ENCODE measurements at places on chromosomes 5 and 9.

DNA sequence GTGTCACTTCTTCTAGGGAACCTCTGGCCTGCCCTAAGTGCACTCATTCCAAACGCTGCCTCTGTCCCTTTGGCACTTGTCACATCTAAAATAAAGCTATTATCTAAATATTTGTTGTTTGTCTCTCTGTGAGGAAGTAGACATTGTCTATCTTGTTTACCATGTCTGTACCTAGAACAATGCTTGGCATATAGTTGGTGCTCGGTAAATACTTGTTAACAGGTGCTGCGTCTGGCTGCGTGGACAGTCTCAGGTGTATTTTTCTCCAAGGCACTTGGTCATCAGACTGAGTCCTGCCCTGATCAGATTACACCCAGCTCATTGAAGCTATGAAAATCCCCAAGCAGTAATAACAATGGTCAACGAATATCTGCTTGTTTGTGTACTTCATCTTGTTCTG is 174.9 kb upstream of the SMIM23 start:
- H3K36me3 ChIP-seq, result no peaks in the 10 kb centered on the region
- no peak overlapping the region for H3K27ac ChIP-seq
- DNase-seq, result no peak
- peaks cover 20% of the 10 kb centered on the region for H3K27me3 ChIP-seq

DNA sequence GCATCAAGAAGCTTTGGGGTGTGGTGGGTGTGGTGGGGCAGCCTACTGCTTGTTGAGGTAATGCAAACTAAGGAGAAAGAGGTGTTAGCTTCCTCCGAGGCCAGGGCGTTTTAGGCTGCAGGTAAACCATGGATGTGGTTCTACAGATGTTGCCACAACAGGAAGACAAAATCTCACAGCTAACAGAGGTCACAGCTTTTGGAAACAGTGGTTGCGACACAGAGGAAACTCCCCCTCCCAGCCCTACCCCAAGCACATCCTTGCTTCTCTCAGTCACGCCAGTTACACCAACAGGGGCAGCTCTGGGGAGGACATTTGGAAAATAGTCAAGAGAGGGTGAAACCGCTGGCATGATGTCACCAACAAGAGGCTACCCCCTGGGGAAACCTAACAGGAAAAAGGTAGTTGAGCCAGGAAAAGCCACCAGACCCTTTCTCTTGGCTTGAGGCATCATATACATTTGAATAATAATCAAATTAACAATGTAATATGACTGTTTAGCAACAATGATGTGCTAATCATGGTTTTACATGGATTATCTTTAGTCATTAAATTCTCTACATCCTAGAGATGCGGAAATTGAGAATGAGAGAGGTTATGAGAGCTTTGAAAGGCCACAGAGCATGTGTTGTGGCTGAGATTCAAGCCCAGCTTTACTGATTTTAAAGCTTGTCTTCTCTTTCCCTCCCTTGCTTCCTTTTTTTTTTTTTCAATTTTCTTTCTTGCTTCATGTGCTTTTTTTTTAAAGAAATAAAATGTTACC is 82.2 kb upstream of the IL12B start:
- H3K4me1 ChIP-seq, result peaks cover 65% of the 10 kb centered on the region
- H3K27me3 ChIP-seq, result peaks cover 23% of the 10 kb centered on the region
- H3K36me3 ChIP-seq, result peaks cover 43% of the 10 kb centered on the region
- H3K27ac ChIP-seq, result peak overlapping the region; percentile 95

- no peaks in the 10 kb centered on the region for H3K27me3 ChIP-seq
- no peak for DNase-seq
- H3K4me1 ChIP-seq, result no peaks in the 10 kb centered on the region
- H3K27ac ChIP-seq, result no peak overlapping the region
- no peak overlapping the region for H3K4me3 ChIP-seq
These were observed 63.0 kb downstream of the EXOSC2 start for GRCh38 chr9:130756455-130757152.

DNA sequence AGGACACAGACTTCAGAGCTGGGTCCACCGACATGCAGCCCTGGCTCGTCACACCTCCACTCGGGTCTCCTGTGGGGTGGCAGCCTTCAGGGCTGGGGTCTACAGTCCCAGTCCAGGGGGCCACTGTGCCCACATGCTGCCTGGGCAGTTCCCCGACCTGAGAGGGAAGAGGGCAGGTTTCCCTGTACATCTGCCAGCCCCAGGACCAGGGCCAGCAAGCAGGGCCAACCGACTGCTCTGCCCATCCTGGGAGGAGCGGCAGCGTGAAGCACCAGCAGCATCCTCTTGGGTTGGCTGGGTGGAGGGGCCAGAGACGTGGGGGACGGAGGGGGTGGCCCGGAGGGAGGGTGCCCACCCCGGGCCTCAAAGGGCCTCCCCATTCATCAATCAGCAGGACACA is 120.6 kb upstream of the SARDH start:
- no peak overlapping the region for H3K27ac ChIP-seq
- no peak overlapping the region for H3K4me3 ChIP-seq
- DNase-seq, result no peak
- peaks cover 5% of the 10 kb centered on the region for H3K27me3 ChIP-seq
- no peaks in the 10 kb centered on the region for H3K36me3 ChIP-seq

GRCh38 chr5:64003966-64004365 is 41.7 kb upstream of the HTR1A start:
- no peak overlapping the region for H3K4me3 ChIP-seq
- no peak overlapping the region for H3K27ac ChIP-seq
- H3K27me3 ChIP-seq, result no peaks in the 10 kb centered on the region
- no peak for DNase-seq
- H3K4me1 ChIP-seq, result no peaks in the 10 kb centered on the region

GRCh38 chr9:38347946-38348345 is 44.6 kb upstream of the ALDH1B1 start:
- DNase-seq, result no peak
- no peak overlapping the region for H3K4me3 ChIP-seq
- no peaks in the 10 kb centered on the region for H3K4me1 ChIP-seq

DNA sequence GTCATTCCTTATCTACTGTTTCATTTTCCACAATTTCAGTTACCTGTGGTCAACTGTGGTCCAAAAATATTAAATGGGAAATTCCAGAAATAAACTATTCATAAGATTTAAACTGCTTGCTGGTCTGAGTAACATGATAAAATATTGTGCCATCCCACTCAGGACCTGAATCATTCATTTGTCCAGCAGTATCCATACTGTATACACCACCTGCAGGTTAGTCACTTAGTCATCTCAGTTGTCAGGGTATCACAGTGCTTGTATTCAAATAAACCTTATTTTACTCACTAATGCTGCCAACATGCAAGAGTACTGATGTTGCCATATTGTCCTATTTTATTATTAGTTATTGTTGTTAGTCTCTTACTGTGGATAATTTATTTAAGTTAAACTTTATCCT is 139.7 kb downstream of the FBXO4 start:
- H3K4me1 ChIP-seq, result no peaks in the 10 kb centered on the region
- H3K27me3 ChIP-seq, result no peaks in the 10 kb centered on the region
- no peak for DNase-seq

DNA sequence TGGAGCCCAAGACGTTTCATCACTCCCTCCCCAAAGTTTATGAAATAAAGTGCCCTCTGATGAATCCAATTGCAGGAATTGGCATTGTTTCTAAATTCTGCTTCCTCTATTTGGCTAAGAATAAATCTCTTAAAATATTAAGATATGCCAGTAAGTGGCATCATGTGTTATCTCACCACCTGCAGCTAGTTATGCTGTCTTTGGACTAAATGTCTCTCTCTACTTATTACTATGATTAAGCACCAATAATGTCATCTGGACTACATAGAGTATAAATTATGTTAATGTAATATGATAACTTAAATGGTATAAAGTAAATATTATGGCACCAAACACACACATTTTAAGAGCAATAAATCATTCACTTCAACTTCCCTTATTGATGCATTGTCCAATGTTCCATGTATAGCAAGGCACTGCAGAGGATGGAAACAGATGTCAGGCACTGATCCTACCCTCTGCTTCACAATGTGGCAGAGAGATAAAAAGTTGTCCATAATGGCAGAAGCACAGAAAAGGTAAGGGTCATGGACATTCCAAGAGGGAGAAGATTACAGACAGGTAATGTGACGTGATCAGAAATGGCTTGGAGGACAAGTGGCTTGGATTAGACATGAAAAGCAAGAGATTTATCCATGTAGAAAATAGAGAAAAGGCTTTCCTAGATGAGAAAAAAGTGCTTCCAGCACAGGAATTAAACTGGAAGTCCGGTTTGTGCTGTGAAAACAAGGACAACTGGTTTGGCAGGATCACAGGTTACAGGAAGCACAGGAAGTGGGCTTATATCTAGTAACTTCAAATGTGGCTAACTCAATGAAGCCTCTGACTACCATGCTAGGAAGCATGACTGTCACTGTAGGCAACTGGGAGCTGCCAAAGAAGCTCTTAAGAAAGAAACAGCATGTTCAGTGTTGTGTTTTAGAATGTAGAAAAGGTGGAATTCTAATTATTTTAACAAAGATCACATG is 26.7 kb downstream of the MARCHF11 start:
- no peaks in the 10 kb centered on the region for H3K4me1 ChIP-seq
- H3K36me3 ChIP-seq, result no peaks in the 10 kb centered on the region
- H3K27me3 ChIP-seq, result no peaks in the 10 kb centered on the region
- H3K27ac ChIP-seq, result no peak overlapping the region

- no peak overlapping the region for H3K27ac ChIP-seq
- H3K4me1 ChIP-seq, result peaks cover 3% of the 10 kb centered on the region
- no peaks in the 10 kb centered on the region for H3K36me3 ChIP-seq
- DNase-seq, result no peak
These were observed 60.1 kb upstream of the GNA14 start for GRCh38 chr9:77708064-77708815.

DNA sequence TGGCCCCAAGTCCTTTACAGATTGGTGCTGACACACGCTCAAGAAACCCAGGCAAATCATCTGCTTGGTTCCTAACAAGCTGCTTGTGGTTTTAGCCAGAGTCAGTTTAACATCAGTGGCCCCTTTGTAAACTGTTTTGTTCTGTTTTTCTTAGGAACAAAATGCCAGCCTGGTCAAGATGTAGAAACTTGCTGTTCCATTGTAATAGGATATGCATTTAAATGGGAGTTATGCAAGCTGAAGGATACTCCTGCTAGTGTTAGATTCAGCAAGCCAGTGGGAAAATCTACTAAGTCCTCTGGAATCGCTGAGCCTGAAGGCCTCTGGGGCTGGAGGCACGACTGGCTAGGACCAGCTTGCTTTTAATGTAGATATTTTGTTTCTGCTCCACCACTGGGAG is 391.1 kb downstream of the TLE4 start:
- no peak for DNase-seq
- H3K4me3 ChIP-seq, result no peak overlapping the region
- no peaks in the 10 kb centered on the region for H3K36me3 ChIP-seq

DNA sequence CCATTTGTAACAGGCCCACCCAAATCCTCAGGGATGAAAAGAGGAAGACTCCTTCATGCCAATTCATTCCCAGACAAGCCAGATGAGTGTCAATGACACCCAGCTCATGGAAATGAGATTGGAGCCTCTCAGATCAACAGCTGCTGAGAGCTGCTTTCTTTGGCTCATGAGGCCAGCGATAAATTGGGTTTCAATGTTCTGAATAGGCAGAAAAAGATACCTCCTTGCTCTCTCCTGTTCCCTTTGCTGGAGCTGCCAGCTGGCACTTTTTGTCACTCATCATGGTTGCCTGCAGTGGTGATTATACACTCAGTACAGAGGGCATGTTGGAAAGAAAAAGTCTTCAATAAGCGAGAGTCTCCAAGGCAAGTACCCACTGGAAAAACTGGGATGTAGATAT is 47.1 kb downstream of the SH3RF2 start:
- no peaks in the 10 kb centered on the region for H3K4me1 ChIP-seq
- no peak for DNase-seq

- no peaks in the 10 kb centered on the region for H3K27me3 ChIP-seq
- H3K4me1 ChIP-seq, result peaks cover 14% of the 10 kb centered on the region
- peaks cover 78% of the 10 kb centered on the region for H3K36me3 ChIP-seq
- H3K27ac ChIP-seq, result no peak overlapping the region
- DNase-seq, result no peak
These were observed 71.8 kb upstream of the NIPAL4 start for GRCh38 chr5:157388111-157388710.

- no peak overlapping the region for H3K27ac ChIP-seq
- H3K4me1 ChIP-seq, result no peaks in the 10 kb centered on the region
- no peak overlapping the region for H3K4me3 ChIP-seq
These were observed 246.6 kb downstream of the SLCO4C1 start for GRCh38 chr5:102049517-102049916.

- no peak for DNase-seq
- no peaks in the 10 kb centered on the region for H3K4me1 ChIP-seq
- no peaks in the 10 kb centered on the region for H3K36me3 ChIP-seq
These were observed 346.1 kb downstream of the DIRAS2 start for GRCh38 chr9:90296539-90296938.

DNA sequence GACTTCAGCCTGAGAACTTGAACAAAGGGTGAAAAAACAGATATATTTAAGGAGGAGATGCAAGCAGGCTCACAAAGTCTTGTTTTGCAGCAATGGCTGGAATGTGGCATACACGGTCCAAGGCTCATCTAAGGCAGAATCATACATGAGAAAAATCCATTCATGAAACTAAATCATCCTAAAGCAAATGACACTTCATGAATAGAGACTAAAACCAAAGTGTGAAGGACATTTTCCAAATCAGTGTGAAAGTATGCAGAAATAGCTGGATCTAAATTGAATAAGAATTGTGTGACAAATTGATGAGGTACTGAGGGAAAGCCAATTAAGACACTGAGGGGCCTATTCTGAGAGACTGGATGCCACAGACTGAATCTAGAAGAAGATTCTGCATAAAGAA is 27.3 kb downstream of the ZNF366 start:
- H3K4me3 ChIP-seq, result no peak overlapping the region
- DNase-seq, result no peak
- no peaks in the 10 kb centered on the region for H3K4me1 ChIP-seq
- H3K36me3 ChIP-seq, result no peaks in the 10 kb centered on the region

GRCh38 chr5:174970502-174970901 is 246.1 kb downstream of the MSX2 start:
- H3K4me1 ChIP-seq, result no peaks in the 10 kb centered on the region
- peaks cover 3% of the 10 kb centered on the region for H3K27me3 ChIP-seq
- H3K4me3 ChIP-seq, result no peak overlapping the region
- no peak for DNase-seq
- H3K36me3 ChIP-seq, result no peaks in the 10 kb centered on the region

GRCh38 chr9:4489562-4489918 is 728 bp upstream of the SLC1A1 start:
- peaks cover 55% of the 10 kb centered on the region for H3K27me3 ChIP-seq
- no peaks in the 10 kb centered on the region for H3K36me3 ChIP-seq
- H3K4me3 ChIP-seq, result peak overlapping the region; percentile 31
- DNase-seq, result no peak

- peaks cover 37% of the 10 kb centered on the region for H3K27me3 ChIP-seq
- no peak overlapping the region for H3K4me3 ChIP-seq
- H3K36me3 ChIP-seq, result no peaks in the 10 kb centered on the region
- H3K4me1 ChIP-seq, result peaks cover 2% of the 10 kb centered on the region
These were observed 1.6 kb upstream of the BRINP1 start for GRCh38 chr9:119370816-119371215.

GRCh38 chr9:90795084-90795483 is 6.5 kb upstream of the SYK start:
- DNase-seq, result no peak
- no peaks in the 10 kb centered on the region for H3K4me1 ChIP-seq
- H3K27ac ChIP-seq, result no peak overlapping the region
- H3K4me3 ChIP-seq, result no peak overlapping the region
- H3K36me3 ChIP-seq, result no peaks in the 10 kb centered on the region
- peaks cover 31% of the 10 kb centered on the region for H3K27me3 ChIP-seq

Data from activated naive CD4-positive, alpha-beta T cell treated with anti-CD3 and anti-CD28 coated beads, Interleukin-2, amount 10 ng/mL, durations not matched to agents 7 days and 5 days (primary cell).